Dermis microvascular lymphatic vessel endothelial cell (primary cell): ENCODE measurements at places on chromosomes 2 and 18.

DNA sequence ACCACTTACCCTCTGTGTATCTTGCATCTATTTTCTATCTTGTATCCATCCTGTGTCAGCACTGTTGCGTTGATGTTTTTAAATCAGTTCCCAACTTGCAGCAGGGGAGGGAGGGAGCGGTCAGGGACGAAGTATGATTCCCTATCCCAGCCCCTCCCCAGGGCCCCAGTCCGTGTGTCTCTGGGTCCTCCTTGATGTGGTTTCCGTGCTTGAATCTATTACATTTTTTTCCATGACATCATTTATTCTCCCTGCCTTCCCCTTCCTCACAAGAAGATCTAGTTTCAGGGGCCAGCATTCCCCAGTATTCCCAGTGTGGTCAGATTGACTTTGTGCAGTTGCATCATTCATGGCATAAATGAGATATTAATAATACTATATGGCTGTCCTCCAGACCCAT is 479.3 kb downstream of the PTPRM start:
- DNase-seq = no peak

DNA sequence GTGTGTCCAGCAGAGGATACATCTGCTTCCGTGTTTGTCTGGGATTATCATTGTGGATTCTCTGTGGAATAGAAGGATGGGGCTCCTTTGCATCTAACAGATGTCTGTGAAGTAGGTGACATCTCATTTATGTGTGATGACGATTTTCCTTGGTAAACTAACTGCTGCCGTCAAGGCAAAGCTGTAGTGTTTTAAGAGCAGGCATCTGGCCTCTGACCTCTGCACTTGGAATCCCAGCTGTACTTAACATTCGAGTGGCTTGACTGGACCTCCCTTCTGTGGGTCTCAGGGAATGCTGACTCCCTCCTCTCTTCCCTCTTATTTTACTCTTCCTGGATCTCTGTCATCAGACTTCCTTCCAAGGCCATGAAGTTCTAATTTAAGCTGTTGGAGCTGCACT is 56.4 kb downstream of the DCDC2C start:
- DNase-seq = no peak

- DNase-seq = no peak
Measured at GRCh38 chr18:49030138-49030537, 79.4 kb upstream of the SMAD7 start.

DNA sequence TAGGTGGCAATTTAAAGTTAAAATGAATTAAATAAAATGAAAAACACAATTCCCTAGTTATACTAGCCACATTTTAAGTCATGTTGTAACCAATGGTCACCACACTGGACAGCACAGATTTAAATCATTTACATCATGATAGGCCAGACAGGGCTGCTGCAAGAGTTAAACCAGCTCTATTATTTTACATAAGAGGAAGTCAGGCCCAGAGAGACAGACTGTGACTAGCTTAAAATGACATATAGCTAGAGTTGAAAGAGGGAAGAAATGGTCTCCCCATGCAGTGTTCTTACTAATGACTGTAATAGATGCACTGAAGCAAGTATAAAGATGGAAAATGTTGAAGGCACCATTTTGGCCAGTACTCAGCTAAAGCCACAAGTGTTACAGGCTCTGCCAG is 69.6 kb downstream of the SLC66A3 start:
- DNase-seq = no peak

- DNase-seq = no peak
Measured at GRCh38 chr2:217998926-217999594, 3.7 kb downstream of the TNS1 start.

DNA sequence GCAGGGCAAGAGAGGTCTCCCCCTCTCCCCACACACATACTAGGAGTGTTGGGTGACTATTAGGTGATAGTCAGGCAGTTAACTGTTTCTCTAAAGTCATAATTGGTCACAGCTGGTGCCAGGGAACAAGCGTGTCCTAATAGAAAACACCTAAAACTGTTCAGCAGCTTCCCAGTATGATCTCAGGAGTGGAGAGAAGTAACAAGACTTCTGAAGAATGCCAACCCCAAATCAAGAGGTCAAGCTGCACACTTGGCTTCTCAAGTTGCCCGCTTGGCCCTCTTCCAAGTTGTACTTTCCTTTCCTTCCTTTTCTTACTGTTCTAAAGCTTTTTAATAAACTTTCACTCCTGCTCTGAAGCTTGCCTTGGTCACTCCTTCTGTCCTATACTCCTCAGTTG is 22.4 kb upstream of the STAT1 start:
- DNase-seq = no peak

DNA sequence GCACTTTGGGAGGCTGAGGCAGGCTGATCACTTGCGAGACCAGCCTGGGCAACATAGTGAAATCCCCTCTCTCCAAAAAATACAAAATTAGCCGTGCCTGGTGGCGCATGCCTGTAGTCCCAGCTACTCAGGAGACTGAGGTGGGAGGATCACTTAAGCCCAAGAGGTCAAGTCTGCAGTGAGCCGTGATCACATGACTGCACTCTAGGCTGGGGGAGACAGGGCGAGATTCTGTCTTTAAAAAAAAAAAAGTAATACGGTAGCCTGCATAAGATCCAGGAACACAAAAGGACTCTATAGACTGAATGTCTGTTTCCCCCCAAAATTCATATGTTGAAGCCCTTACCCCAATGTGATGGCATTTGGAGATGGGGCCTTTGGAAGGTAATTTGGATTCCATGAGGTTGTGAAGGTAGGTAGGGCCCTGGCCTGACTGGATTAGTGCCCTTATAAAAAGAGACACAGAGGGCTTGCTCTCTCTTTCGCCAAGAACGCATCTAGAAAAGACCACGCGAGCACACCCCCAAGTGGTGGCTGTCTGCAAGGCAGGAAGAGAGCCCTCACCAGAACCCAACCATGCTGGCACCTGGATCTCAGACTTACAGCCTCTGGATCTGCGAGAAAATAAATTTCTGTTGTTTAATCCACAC is 17.0 kb downstream of the MBOAT2 start:
- DNase-seq = no peak

DNA sequence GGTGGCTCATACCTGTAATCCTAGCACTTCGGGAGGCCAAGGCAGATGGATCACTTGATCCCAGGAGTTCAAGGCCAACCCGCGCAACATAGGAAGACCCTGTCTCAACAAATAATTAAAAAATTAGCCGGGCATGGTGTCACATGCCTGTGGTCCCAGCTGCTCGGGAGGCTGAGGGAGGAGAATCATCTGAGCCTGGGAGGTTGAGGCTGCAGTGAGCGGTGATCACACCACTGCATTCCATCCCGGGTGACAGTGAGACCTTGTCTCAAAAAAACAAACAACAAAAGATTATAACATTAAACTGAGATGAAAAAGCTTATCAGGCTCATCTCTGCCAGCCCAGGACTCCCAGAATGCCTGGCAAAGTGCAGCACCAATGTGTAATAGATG is 50.5 kb downstream of the PAPOLG start:
- no peak for DNase-seq

DNA sequence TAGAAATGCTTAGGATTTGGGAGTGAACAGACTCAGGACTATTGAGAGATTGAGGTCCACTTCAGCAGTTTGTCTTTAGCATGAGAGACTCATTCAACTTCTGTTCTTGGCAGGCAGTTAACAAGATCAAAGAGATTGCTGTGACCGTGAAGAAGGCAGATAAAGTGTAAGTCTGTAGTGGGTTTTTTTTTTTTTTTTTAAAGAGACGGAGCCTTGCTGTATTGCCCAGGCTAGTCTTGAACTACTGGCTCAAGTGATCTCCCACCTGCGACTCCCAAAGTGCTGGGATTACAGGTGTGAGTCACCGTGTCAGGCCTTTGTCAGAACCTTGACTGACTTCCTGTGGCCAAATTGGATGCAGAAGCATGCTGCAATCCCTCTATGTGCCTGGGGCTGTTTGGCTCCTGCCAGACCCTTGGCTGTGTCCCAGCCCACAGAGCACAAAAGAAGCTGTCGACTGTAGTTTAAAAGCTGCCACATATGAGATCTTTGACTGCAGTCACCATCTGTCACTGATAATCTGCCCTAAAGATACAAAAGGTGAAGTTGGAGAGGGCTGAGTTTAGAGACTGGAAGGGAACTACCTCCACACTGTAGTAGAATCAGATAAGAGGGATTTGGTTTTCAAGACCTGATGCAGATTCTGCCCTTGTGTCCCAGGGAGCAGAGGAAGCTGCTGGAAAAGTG is 9.9 kb downstream of the CCT7 start:
- no peak for DNase-seq

DNA sequence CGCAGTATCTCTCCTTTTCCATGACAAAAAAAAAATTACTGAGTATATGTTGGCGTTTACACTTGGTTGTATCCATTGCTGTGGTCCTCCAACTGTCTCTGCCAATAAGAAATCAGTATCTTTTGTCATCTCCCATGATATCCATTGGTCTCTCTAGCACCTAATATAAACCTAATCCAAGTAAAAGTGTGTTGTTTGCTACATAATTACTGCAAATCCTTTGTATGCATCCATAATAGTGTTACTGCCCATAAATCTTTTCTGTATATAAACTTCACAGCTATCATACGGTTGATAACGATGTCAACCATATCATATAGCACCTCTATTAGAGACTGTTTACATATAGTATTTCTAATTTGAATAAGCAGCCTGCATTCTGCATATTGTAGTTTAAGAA is 226.9 kb downstream of the AGPS start:
- no peak for DNase-seq

DNA sequence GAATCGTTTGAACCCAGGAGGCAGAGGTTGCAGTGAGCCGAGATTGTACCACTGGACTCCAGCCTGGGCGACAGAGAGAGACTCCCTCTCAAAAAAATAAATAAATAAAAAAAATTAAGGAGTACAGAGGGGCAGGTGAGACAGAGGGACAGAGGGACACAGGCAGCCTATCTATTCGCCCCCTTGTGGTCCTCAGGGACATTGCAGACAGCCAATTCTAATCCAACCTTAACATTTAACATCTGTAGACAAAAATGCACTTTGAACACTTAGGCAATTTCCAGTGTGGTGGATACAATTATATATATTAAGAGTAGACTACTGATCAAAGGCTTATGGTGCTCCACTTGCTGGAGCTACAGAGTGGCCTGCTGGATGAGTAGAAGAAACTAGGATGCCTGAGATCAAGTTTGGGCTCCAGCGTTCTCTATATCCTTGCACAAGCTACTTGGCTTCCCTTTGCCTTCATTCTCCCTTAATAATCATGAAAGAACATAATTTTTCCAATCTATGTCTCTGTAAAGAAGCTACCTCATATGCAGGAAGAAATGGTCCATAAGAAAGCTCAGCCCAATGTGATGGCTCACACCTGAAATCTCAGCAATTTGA is 8.2 kb upstream of the SMARCAL1 start:
- peak; percentile 43 for DNase-seq

GRCh38 chr2:9261231-9261883 is 54.7 kb downstream of the ASAP2 start:
- no peak for DNase-seq

GRCh38 chr2:65708086-65708485 is 275.7 kb upstream of the SPRED2 start:
- no peak for DNase-seq
